Activated T-helper 2 cell treated with anti-CD3 and anti-CD28 coated beads, Interferon-gamma antibody, Interleukin-2, Interleukin-4, amounts not matched to agents 10 μg/mL and 5 μg/mL and 100 μg/mL, durations not matched to agents 14 hours and 24 hours and 36 hours (primary cell): ENCODE measurements at places on chromosomes 4 and X. TPM values are rescaled to one million over a fixed set of nuclear protein-coding genes. Genes with fewer than 3 reads are reported as not detected.

DNA sequence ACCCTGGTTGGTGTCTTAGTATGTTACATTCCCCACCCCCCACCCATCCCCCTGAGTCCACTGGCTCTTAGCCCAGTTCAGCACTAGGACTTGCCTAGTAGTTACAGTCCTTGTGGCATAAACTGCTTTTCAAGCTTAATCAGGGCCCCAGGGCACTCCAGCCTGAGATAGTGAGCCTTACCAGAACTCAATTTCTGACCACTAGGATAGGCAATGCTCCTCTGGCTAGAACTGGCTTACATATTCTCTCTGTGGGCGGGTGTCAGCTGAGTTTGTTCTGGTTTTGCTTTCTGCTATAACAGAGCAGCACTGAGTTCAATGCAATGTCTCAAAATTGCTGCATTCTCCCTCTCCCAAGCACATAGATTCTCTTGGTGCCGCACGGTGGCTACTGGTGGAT, 391.4 kb upstream of the DIPK2B start:
- H3K4me1 ChIP-seq = no peaks in the 10 kb centered on the region
- H3K36me3 ChIP-seq = no peaks in the 10 kb centered on the region
- no peak overlapping the region for H3K4me3 ChIP-seq
- peaks cover 2% of the 10 kb centered on the region for H3K27me3 ChIP-seq
- H3K27ac ChIP-seq = no peak overlapping the region
- DNase-seq = no peak

DNA sequence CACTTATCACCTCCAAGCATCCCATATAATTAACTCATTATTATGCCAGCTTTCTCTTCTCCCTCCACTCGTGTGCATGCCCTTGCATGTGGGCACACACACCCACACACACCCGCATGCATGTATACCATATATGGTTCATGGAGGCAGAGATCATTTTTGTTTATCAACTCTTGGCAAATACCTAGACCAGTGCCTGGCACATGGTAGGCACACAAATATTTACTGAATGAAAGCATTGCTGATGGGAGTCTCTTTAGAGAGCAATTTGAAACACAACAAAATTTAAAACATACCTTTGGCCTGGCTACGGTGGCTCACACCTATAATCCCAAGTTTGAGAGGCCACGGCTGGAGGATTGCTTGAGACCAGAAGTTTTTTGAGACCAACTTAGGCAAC, 51.1 kb upstream of the SLC10A4 start:
- DNase-seq = no peak
- H3K27ac ChIP-seq = no peak overlapping the region
- H3K27me3 ChIP-seq = no peaks in the 10 kb centered on the region
- H3K4me1 ChIP-seq = peaks cover 32% of the 10 kb centered on the region

DNA sequence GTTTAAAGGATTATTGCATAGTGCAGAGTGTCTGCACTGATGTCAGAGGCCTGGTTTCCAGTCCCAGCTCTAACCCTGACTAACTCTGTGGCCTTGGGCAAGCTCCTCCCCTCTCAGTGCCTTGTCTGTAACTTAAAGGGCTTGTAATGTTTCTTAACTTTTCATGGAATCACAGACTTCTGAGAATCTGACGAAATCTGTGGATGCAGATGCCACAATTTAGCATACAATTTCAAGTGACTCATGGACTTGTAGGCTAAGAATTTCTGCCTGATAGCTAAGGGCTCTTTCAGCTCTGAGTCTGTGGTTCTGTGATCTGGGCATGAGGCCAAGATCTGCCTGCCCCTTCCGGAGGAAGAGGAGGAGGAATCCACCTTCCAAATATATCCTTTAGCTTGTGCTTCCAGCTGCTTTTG, 236.9 kb downstream of the AR start:
- H3K36me3 ChIP-seq = no peaks in the 10 kb centered on the region
- H3K27ac ChIP-seq = no peak overlapping the region
- no peaks in the 10 kb centered on the region for H3K4me1 ChIP-seq

The AWAT2 gene
- not detected in 2 replicates for total RNA-seq

The ODAM gene
- not detected in 2 replicates for total RNA-seq

- DNase-seq = no peak
- H3K4me3 ChIP-seq = no peak overlapping the region
- no peaks in the 10 kb centered on the region for H3K4me1 ChIP-seq
Measured at GRCh38 chrX:125439194-125439849, 119.7 kb downstream of the TEX13C start.

The P2RY8 gene
- 33.1 and 34.5 TPM in 2 replicates for total RNA-seq

GRCh38 chr4:14299166-14299565, 671.6 kb upstream of the BOD1L1 start:
- no peaks in the 10 kb centered on the region for H3K36me3 ChIP-seq
- no peaks in the 10 kb centered on the region for H3K27me3 ChIP-seq
- no peak overlapping the region for H3K27ac ChIP-seq
- no peaks in the 10 kb centered on the region for H3K4me1 ChIP-seq
- no peak for DNase-seq

The NKX6-1 gene
- not detected in 2 replicates for total RNA-seq

DNA sequence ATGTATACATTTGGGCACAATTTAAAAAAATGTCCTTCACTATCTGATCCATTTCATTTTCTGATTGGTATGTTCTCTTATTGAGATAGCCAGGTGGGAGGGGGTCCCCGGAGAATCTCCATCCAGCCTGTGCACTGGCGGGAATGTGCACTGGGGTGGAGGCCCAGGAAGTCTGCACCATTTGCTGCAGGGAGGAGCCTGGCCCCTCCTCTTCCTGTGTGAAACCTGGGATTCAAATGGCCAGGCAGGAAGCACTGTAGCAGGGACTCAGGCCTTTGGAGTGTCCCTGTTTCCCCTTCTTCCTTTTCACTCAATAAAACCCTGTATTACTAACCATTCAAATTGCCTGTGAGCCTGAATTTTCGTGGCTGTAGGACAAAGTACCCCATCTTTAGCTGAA, 44.3 kb downstream of the GPRIN3 start:
- DNase-seq = no peak
- H3K4me3 ChIP-seq = no peak overlapping the region
- peaks cover 49% of the 10 kb centered on the region for H3K4me1 ChIP-seq
- H3K36me3 ChIP-seq = peaks cover 46% of the 10 kb centered on the region
- H3K27ac ChIP-seq = no peak overlapping the region

- H3K4me3 ChIP-seq = no peak overlapping the region
- DNase-seq = no peak
- no peaks in the 10 kb centered on the region for H3K36me3 ChIP-seq
- H3K27ac ChIP-seq = no peak overlapping the region
Measured at GRCh38 chr4:8046925-8047541, 107.4 kb upstream of the AFAP1 start.

DNA sequence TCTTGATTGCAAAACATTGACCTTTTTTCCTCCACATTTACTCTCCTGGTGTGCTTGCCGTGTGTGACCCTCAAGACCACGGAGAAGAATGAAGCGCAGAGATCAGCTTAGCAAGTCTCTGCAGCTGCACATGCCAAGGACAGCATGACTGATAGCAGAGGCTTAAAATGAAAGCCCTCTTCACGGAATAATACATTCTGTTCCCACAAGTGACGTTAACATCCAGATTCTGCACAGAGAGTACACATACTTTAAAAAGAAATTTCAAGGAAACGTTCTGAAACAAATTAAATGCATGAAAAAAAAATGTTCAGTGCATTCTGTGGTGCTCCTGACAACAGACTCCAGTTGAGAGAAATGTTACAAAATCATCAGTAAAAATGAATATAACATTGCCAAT, 60.9 kb downstream of the SLC7A11 start:
- DNase-seq = no peak
- no peak overlapping the region for H3K4me3 ChIP-seq
- no peak overlapping the region for H3K27ac ChIP-seq
- no peaks in the 10 kb centered on the region for H3K27me3 ChIP-seq
- H3K36me3 ChIP-seq = peaks cover 23% of the 10 kb centered on the region

DNA sequence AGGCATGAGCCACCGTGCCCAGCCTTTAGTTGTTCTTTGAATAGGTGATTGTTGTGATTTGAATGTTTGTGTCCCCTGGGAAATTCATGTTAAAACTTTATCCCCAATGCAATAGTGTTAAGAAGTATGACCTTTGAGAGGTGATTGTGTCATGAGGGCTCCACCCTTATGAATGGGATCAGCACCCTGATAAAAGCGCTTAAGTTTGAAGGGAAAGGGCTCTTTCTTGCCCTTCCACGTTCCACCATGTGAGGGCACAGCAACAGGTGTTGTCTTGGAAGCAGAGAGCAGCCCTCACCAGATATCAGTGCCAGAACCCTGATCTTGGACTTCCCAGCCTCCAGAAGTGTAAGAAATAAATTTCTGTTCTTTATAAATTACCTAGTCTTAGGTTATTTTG, 33.7 kb upstream of the RP2 start:
- H3K27ac ChIP-seq = no peak overlapping the region
- DNase-seq = no peak
- no peaks in the 10 kb centered on the region for H3K27me3 ChIP-seq
- H3K36me3 ChIP-seq = no peaks in the 10 kb centered on the region
- no peak overlapping the region for H3K4me3 ChIP-seq

The PGAM4 gene
- total RNA-seq = 0.48 and 0.66 TPM in 2 replicates

DNA sequence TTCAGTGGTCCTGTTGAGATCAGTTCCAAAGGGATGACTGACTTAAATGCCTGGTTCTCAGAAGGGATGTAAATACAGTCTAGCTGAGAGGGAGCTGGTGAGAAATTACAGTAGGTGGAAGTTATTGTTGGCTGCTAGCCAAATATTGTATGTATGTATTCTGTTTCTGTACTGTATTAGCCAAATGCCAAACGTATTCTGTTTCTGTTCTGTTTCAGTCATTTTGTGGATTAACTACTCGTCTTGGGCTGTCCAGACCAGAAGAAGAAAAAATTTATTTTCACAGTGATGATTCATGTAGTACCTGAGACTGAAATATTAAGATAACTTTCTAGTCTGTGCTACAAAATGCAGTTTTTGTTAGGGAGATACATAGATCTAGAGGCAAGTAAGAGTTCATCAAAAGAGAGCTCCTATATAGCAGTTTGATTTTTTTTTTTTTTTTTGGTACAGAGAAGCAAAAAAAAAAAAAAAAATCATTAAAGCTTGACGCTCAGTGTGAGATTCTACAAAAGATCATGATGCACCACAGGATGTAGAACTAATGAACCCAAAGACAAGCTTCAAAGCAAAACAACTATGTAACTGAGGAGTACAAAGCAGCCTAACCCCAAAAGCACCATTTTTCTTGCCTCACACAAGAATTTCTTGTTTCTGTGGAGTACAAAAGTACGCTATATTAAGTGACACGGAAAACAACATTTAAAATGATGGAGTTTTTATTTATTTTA, 54.8 kb downstream of the CASP6 start:
- DNase-seq = no peak
- peaks cover 26% of the 10 kb centered on the region for H3K36me3 ChIP-seq

The WDR1 gene
- 387 and 398 TPM in 2 replicates for total RNA-seq

DNA sequence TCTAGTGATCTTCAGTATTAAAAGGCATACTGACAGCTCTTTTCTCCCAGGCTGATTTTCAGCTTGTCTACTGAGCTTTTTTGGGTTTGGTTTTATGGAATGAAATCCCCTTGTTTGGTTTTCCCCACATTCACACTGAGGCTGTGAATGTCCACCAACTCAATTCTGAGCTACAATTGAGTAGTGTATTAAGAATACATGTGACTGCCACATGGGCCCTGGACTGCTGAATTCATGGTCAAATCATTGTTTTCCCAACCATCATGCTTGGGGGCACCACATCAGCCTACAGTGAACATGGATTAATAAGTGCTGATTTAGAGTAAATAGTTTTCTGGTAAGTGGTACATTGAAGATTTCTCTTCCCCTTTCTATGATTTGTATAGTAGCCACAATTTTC, 32.4 kb downstream of the RTL9 start:
- H3K36me3 ChIP-seq = no peaks in the 10 kb centered on the region
- no peak overlapping the region for H3K27ac ChIP-seq
- DNase-seq = no peak

The SCLT1 gene
- 23.7 and 24.1 TPM in 2 replicates for total RNA-seq

- DNase-seq = no peak
- peaks cover 18% of the 10 kb centered on the region for H3K4me1 ChIP-seq
- H3K27me3 ChIP-seq = no peaks in the 10 kb centered on the region
Measured at GRCh38 chrX:155259752-155260151, 4.5 kb downstream of the RAB39B start.
